PC-9 (cell line): ENCODE measurements at places on chromosomes 2 and 18.
A peak's percentile ranks its signal among the peaks of the same experiment; 100 is the strongest.

DNA sequence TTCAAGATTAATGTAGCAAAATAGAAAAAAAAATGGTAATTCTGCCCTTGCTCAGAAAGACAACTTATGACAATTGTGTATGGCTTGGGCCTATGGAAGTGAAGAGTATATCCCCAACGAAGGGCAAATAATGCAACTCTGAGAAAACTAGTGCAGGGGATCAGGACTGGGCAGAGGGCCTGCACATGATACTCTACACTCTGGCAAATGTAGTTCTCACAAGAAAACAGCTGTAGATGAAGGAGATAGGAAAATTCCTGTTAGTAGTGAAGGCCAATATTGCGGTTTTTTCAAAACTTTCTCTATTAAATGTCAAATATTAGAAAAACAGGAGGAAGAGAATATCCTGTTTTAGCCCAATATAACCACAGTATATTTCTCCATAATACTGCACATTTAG is 77.8 kb downstream of the SCN9A start:
- DNase-seq = no peak

- DNase-seq = peak; percentile 80
Observed at GRCh38 chr2:238947920-238948710, 100.2 kb downstream of the TWIST2 start.

- no peak for DNase-seq
Observed at GRCh38 chr2:62817348-62817747, 111.8 kb downstream of the EHBP1 start.

- no peak for DNase-seq
Observed at GRCh38 chr2:183079139-183079775, 710 bp downstream of the DUSP19 start.

DNA sequence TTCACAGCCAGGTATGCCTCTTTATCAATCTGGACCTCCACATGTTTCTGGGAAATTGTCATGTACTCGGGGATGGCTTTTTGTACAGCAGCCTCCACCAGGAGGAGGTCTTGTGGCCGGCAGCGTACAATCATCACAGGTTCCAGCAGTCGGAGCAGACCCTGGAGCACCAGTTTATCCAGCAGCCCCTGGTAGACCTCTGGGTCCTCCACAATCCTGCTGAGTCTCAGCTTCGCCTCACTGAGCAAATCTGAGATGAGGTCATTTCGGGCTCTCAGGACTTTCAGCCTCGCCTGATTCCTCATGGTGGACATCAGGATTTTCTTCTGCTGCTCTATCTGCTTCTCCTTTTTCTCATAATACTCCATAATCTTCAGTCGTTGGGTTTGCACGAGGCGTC is 32.8 kb downstream of the TMEM247 start:
- DNase-seq = no peak

DNA sequence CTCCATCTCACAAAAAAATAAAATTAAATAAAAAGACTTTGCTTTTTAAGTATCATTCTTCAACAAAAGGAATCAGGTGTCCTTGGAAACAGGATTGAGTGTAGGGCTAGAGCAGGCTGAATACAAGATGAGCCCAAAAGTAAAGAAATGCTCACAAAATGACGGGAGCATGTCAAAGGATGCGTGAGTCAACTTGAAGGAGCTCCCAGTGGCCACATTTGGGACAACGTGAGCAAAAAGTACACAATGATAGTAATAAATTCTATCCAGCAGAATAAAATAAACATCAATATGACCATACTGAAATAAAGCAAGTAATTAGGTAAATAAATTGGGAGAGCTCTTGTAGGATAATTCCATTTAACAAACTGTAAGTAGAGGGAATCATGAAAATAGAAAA is 220.7 kb downstream of the PHLPP1 start:
- DNase-seq = no peak

DNA sequence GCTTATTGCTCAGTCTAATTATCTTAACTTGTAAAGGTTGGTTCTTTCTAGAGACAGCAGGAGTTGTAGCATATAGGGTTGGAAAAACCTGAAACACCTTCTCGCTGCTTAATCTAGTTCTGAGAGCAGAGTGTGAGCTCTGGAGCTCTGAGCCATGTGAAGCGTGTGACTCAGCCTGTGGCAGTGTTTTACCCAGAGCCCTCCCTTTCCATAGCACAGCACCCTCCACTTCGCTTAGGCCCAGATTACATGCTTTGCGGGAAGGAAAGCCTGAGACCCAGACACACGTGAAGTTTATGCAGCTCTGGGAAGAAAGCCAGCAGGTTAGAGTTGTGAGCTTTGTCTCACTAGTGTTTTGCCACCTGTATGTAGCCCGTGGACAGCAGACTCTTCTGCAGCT is 74.5 kb downstream of the INPP4A start:
- DNase-seq = no peak

GRCh38 chr2:134454426-134454825 is 200.6 kb downstream of the MGAT5 start:
- DNase-seq = no peak

DNA sequence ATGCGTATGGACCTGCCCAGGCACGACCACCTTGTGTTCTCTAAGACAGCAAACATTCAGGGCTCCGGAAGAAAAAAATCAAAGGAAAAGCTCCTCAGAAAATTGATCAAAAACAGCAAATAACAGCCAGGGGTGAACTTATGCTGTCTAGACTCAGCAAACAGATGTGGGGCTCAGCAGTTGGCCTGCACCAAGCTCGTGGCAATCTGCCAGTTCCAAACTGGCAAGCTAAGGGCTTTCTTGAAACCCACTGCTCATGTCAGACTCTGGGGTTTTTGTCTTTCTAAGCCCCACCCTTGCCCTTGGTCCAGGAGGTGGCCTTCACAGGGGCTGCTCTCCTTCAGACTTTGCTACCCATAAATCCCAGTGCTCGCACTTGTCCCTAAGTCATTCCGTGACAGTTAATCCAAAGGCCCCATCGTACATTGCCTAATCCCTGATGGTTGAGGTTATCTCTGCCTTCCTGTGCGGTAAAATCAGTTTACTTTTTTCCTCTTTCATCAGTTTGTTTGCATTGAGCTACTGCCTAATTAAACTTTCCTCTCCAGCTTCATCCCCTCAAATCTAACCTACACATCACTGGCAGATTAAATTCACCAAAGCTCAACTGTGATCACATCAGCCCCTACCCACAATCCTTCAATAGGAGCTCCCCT is 408.0 kb downstream of the LRATD1 start:
- no peak for DNase-seq

DNA sequence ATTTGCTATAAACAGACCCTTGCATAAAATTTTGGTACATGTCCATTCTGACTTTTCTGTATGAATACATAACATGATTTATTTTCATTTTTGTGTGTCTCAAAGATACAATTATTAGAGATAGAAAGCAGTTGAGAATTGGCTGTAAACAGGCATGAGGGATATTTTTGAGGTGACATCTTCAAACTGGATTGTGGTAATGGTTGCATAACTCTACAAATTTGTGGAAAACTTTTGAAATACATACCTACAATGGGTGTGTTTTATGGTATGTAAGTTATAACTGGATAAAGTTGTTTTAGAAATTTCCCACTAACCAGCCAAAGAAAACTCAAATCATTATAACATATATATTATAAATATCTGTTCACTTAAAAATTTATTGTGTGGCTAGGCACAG is 39.6 kb downstream of the GREB1L start:
- no peak for DNase-seq

DNA sequence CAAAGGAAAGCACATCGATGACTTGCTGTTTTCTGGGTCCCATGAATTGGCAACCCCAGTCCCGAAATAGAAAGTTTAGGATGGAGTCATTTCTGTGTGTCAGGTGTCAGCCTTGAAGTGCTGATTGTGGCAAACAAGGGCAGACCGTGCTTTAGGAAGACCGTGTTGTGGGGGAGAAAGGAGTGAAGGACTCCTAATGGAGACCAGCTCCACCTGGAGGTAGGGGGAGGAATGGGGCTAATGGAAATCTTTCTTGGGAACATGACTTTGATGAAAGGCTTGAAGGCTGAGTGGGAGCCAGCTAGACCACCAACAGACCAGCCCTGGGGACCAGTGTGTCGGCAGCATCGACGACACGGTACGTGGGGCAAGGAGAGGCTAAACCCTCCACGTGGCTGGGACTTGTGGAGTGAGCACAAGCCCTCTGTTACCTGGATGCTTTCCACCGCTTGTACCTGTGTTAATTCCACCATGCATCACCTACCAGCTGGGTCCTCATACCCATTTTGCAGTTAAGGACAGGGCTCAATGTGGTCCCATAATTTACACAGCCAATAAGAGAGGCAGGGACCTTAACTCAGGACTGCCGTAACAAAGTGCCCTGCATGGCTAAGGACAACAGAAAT is 104.2 kb downstream of the SH3BP4 start:
- DNase-seq = no peak

DNA sequence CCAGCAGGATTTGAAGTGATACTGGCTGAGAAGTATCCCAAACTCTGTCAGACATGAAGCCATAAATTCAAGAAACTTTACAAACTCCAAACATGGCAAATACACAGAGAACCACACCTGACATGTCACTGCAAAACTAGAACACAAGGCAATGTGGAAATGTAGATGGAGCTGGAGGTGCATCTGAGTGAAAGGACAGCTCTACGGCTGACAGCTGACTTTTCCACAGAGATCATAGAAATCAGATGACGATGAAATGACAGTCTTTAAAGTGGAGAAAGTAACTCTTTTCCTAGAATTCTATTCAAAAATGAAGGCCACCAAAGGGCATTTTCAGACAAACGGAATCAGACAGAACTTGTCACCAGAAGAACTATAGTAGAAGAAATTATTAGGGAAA is 97.5 kb downstream of the LDLRAD4 start:
- DNase-seq = no peak
